ENCODE measurements at places on chromosomes 12 and 14.

DNA sequence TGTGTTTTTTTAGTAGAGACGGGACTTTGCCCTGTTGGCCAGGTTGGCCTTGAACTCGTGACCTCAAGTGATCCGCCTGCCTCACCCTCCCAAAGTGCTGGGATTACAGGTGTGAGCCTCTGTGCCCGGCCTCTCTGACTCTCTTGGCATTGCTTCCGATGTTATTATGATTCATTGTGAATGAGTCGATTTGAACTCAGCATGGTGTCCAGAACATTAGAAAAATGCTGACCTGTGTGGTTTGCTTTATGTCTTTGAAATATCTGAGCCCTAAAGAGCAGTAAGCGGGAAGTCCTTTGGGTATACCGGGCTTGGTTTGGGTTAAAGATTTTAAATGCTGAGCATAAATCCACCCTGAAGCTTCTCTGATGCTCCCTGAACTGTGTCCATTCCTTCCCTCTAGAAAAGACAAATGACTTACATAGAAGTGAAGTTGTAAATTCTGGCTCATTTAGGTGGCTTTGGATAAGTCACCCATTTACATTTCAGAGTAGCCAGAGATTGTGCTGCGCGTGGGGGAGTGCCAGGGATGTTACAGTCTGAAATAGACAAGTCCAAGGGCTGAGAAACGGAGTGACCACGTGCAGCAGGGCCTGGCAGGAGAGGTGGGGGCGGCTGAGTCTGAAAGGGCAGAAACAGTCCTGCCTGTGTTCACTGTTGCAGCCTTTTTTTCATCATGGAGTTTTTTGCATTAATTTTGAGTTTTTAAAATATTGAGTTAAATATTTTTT is 39.6 kb downstream of the SLC15A4 start:
- DNase-seq, result no peak

- DNase-seq, result peak; percentile 70
Observed at GRCh38 chr12:18462442-18462841, 201.1 kb downstream of the PIK3C2G start.

GRCh38 chr12:54329759-54330158 is 4.8 kb downstream of the COPZ1 start:
- no peak for DNase-seq

DNA sequence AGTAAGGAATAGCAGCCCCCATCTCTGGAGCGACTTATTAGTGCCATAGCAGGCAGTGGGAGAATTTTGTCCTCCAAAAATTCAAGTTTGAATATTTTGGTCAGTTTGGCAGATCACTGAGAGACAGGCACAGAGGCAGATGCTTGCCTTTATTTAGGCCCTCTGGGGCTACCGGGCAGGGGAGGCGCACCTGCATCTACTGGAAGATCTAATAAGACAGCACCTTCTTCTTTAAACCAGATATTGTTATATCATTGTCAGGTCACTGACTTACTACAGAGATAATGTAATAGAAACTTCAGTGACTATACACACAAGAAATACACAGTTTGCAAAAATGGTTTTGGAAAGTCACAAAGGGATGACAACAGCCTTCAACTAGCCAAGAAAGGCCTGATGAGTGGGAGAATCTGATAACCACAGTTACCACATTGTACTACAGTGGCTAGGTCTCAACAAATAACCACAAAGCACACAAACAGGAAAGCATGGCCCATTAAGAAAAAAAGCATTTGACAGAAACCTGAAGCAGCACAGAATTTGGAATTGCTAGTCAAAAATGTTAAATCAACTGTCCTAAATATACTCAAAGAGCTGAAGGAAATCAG is 56.8 kb downstream of the CDK17 start:
- DNase-seq, result no peak

DNA sequence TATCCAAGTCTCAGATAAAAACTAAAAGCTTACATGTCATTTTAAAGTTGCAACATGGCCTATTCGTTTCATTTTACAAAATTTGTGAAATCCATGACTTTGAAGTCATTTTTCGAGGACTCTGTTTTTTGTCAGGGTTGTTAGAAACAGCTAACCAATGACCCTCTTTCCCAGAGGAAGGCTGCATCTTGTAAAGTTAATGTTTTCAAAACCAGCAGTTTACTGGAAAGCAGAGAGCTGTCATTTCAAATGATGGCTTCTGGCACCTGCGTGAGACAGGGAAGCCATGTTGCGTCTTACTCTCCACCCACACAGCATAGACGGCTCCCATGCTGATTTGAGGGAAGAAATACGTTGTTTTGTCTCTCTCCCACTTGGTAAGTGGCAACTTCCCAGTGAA is 50.1 kb upstream of the RTRAF start:
- no peak for DNase-seq

GRCh38 chr14:69982886-69983285 is 103.7 kb downstream of the SMOC1 start:
- peak; percentile 75 for DNase-seq

DNA sequence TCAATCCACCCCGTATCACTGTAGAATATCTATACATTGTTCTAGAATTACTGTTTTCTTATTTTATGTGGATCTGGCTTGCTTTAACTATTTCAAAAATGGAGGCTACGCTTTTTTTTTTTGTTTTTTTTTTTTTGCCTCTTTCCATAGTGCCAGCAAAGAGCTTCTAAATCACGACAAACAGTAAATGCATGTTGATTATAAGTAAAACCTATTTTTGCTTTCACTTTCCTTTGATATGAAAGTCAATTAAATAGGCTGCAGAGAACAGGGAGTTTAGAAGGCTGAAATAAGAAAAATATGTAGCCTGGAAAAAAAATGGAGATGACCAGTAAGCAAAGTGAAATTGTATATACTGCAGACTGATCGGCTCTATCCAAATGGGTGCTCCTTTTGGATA is 112.3 kb upstream of the AMIGO2 start:
- DNase-seq, result no peak
